A172 (cell line): ENCODE measurements at places on chromosomes 6 and 20.

DNA sequence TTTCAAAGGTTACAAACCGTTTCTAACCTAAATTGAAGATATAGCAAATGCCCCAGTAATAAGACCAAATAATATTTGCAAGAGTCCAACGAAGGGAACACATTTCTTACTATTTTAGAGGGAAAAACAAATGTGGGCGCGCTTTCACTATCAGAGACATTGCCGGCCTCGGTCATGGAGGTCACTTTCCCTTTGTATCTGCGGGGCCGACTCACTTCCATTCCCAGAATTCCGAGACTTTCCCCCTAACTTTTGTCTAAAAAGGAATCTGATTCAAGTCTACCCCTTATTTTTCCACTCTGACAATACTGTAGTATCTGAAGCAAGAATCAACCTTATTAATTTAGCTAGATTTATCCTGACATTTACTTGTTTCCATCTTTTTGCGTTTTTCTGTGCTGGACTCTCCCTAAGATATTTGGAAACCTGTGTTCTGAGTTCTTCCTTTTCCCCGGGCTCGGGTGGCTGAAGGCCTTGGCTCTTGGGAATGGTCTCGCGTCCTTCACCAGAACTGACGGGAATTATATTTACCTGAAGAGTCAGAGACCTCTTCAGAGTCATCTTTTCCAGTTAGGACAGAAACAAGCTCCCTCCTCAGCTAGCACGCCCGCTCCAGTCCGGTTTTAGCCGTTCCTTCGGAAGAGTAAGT, 71.8 kb upstream of the ZNF184 start:
- no peak for DNase-seq

DNA sequence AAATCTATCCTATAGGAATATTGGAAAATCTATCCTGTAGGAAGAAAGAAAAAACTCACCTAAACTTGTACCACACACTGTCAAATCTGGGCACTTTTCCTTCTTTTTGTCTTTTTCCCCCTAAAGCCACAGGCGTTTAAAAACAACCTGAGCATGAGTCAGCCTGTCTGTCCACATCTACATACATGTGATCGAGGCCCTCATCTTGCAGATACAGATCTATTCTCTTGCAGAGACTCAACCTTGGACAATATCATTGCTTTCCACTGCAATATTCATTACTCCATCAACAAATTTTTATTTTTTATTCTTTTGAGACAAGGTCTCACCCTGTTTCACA, 95.9 kb upstream of the IYD start:
- no peak for DNase-seq

- no peak for DNase-seq
These were observed 23.2 kb upstream of the DAAM2 start for GRCh38 chr6:39769012-39769411.

- peak; percentile 26 for DNase-seq
These were observed 130.5 kb downstream of the ZFP64 start for GRCh38 chr20:52060794-52061714.

DNA sequence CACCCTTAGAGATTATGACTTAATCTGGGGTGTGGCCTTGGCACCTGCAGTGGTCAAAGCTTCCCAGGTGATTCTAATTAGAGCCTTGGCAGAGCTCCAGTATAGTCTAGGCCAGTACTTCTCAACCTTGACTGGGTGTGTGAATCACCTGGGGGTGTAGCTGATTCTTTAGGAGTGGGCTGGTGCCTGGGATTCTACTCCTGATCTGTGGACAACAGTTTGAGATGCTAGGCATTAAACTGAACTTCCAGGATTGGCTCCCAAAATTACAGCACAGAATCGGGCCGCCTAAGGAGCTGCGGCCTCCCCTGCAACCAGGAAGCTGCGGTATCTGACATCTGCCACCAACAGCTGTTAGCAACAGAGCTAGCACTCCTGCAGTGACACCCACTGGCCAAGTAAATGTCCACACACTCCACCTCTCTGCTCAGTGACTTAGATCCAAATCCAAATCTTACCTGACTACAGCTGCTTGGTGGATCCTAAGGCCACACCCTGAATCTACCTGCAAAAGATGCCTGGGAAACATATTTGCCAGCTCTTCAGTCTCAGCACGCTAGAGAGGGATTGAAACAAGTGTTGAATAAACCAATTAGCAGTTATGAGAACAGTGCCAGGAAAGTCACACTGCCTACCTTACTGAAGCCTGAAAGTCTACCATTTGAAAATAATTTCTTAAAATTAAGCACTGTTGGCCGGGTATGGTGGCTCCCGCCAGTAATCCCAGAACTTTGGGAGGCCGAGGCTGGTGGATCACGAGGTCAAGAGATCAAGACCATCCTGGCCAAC, 126.7 kb downstream of the UNC5CL start:
- no peak for DNase-seq

DNA sequence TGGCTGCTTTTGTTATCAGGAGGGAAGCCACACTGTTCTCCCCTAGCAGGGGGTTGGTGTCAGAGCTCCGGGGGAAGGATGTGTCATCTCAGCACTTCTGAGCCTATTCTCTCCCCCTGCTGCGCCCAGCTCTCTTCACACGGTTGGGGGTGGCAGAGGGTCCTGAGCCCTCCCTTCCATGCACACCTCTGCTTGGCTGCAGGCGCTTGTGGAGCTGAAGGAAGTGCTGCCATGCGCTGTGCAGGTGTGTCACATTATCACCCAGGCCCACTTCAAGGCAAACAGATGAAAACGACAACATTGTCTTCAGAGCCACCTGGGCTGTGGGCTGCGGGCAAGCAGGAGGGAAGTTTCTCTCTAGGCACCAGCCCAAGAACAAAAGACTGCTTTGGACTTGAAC, 263.4 kb downstream of the BMP7 start:
- DNase-seq = no peak

DNA sequence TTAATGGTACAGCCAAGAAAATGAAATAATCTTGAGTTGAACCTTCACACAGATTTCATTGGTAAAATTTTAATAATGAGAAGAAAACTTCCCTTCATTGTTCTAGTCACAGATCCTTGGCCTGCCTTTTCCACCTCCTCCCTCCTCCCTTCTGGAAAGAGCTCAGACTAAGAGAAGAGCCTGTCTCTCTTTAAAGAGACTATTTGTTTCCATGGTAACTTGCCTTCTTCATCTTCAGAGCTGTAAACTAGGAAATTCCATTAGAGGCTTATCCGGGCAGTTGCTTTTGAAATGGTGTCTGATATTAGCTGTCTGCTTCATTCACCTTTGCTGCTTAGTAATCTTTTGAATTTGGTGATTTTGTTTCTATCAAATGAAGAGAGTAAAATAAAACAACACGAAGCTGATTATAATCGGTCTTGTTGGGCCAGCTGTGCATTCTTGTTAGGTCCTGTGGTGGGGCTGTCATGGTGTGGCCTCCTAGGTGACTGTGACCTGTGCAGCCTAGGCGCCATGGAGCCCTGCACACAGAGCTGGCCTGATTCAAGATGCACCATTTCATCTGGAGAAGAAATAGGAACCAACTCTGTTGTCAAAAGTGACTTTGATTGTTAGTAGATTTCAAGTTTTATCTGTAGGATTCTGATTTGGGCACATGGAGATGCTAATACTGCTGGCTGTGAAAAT, 96.7 kb downstream of the MAP3K7 start:
- no peak for DNase-seq
